Astrocyte of the spinal cord (primary cell): ENCODE measurements at places on chromosomes 3 and 15.

GRCh38 chr3:127744875-127745274 is 72.1 kb downstream of the ABTB1 start:
- DNase-seq: no peak

- peak; percentile 45 for DNase-seq
Measured at GRCh38 chr3:16311960-16312451, 47.0 kb downstream of the OXNAD1 start.

DNA sequence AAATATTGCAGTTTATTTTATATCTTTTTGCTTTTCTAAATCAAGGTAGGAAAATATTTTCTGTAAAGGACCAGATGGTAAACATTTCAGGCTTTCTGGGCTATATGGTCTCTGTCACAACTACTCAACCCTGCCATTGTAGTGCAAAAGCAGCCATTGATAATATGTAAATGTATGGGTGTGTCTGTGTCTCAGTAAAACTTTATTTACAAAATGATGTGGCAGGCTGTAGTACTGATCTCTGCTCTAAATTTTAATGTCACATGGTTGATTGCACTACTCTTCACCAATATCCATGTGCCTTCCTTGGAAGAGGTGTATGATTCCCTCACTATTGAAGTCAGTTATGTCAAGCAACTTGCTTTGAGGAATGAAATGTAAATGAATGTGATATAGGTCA is 175.0 kb downstream of the GOLIM4 start:
- DNase-seq: no peak

GRCh38 chr3:100231668-100232067 is 29.1 kb upstream of the TBC1D23 start:
- DNase-seq: no peak

DNA sequence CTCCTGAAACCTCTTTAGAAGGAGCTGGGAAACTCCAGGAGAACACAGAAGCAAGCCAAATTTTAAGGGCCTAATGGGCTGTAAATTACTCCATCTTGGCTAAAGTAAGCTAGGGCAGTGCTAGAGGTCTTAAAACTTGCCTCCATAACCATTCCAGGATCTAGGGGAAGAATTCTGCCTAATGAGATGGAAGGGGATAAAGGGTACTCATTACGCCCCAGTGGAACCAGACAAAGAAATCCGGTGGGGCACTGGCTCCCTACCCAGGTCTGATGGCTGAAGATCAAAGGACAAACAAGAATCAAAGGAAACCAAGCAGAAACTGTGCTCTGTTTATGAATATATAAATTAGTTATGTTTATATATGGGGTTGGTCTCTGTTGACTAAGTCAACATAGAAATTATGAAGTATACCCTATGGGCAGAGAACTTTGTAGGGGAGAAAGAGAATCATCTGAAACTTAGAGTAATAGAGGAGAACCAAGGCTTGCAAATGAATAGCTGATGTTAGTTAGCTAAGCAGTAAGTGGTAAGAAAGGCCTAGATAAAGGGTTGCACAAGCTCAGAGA is 57.8 kb downstream of the NCEH1 start:
- no peak for DNase-seq

- DNase-seq: no peak
Measured at GRCh38 chr3:157639756-157640426, 136.7 kb upstream of the VEPH1 start.

DNA sequence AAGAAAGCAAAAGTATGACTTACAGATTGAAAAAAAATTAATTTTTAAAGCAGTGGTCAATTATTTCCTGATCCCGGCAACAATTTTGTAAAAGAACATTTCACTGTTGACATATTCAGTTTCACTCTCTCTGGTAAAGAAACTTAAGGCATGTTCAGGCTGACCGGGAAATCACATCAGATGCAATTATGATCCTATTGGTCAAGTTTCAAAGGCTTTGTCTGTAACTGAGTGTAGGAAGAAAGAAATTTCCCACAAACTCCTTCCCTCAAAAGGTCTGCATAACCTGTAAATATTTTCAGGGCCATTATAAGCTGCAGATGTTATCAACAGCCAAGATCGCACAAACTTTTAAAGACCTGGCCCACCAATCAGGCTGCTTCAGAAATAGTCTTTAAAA is 205.4 kb upstream of the IGF1R start:
- no peak for DNase-seq
